Activated T-cell treated with anti-CD3 and anti-CD28 coated beads for 48 hours (primary cell): ENCODE measurements at places on chromosomes 7 and 10.

GRCh38 chr10:113168584-113168983 is 218.5 kb downstream of the TCF7L2 start:
- DNase-seq, result no peak

- DNase-seq, result no peak
These were observed 28.9 kb upstream of the CREB3L2 start for GRCh38 chr7:138030679-138031351.

- no peak for DNase-seq
These were observed 65.3 kb upstream of the CAMK2B start for GRCh38 chr7:44390701-44391100.

GRCh38 chr7:96837593-96837992 is 127.9 kb upstream of the SEM1 start:
- no peak for DNase-seq

GRCh38 chr10:99537989-99538917 is 5.5 kb downstream of the NKX2-3 start:
- DNase-seq, result no peak

DNA sequence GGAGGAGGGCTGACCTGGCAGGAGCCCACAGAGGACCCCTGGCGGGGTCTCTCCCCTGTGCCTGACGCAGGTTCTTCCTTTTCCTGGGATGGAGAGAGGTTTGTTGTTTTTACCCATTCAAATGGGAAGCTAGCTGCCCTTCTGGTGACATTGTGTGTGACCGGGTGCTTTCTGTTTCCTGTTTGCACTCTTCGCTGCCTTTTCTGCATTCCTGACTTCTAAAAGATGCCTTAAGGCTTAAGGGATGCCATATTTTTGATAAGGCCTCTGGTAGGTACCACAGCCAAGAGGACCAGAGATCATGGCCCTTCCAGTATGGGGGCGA is 20.3 kb downstream of the ZNF783 start:
- DNase-seq, result no peak

GRCh38 chr10:75013007-75013406 is 98.4 kb upstream of the SAMD8 start:
- DNase-seq, result no peak

GRCh38 chr7:105189859-105190492 is 176.0 kb downstream of the KMT2E start:
- DNase-seq, result no peak

GRCh38 chr7:74183653-74184450 is 9.7 kb downstream of the EIF4H start:
- DNase-seq, result no peak

DNA sequence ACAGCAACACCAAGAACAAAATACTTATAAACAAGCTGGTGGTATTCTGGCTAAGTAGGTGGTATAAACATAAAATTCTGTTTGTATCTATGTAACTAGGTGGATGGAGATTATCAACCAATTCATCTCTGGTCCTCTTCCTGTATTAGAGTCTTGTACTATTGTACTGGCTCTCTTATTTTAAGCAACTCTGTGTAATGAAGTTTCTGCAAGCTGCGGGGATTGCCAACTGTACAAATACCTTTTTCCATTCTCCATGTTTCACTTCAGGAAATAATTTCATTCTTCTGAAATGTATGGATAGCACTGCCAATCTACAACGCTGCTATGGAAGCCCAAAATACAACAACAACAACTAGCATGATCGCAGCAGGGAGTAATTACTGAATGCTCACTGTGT is 44.8 kb downstream of the JAZF1 start:
- no peak for DNase-seq

DNA sequence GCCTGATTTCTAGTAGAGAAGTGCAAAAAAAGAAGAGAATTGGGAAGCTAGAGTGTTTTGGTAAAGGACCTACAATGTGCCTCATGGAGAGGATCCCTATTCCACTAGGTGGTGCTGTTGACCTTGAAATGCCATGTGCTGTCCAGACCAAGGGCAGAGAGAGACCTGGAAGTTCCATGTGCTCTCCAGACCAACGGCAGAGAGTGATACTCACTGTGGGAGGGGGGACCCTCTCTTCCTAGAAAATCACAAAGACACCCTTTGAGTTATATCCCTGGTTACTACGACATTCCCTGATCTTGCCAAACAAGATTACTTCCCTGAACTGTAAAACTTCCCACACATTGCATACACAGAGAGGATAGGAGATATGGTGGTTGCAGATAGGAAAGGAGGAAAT is 212.7 kb upstream of the ZNF804B start:
- no peak for DNase-seq

- no peak for DNase-seq
These were observed 176.4 kb downstream of the XPNPEP1 start for GRCh38 chr10:109746861-109747260.
